ENCODE measurements at places on chromosomes 5 and 9.

GRCh38 chr5:80985600-80986228 is 25.6 kb downstream of the RASGRF2 start:
- no peak for DNase-seq

DNA sequence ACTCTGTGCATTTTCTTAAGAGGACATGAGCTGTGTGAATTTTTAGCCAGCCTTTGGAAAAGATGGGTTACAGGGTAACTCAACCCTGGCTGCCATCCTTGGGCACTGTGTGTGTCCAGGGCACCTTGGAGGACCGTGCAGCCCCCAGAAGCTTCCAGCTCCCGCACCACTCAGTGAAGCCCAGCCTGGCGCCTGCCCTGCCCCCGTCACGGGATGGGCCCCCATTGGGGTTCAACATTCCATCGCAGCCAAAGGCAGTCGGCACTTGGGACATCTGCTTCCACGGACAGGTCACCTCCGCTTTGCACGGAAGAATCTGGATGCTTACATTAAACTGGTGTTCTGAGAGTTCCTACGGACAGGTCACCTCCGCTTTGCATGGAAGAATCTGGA is 1.9 kb upstream of the SLC6A18 start:
- DNase-seq = no peak

DNA sequence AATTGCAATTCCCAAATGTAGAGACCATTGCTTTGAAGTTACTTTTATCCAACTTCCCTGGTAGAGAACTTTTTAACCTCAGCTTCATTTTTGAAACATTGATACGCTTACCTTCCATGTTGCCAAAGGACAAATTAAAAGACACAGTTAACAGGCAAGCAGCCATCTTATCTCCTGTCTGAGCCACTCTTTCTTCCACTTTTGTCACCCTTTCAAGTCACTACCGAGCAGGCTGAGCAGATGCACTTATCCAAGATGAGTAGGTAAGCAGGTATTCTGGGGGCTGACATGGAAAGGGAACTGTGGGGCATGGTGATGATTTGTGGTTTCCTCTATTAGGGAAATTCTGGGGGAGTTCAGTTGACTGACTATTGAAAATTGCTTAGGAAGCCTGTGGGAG is 66.7 kb downstream of the DOCK2 start:
- DNase-seq = no peak

- DNase-seq = no peak
Measured at GRCh38 chr9:123821619-123822018, 108.3 kb downstream of the DENND1A start.

GRCh38 chr5:31941151-31941755 is 232.9 kb downstream of the GOLPH3 start:
- no peak for DNase-seq

- no peak for DNase-seq
Measured at GRCh38 chr5:115494570-115495289, 49.8 kb downstream of the FEM1C start.

DNA sequence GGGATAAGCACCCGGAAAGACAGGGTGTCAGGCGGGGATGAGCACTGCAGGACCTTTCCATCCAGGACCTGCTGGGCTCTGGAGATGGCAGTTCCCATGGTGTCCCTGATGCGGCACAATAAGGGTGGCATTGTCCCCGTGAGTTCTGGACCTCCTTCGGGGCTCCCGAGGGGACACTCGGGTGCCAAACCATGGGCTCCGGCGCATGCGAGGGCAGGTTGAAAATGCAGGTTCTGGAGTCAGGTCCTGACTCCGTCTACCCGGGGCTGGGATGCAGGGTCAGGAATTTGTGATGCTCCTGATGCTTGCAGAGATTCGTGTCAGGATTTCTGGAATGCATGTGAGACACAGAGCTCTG is 682 bp downstream of the FCN2 start:
- DNase-seq = no peak

DNA sequence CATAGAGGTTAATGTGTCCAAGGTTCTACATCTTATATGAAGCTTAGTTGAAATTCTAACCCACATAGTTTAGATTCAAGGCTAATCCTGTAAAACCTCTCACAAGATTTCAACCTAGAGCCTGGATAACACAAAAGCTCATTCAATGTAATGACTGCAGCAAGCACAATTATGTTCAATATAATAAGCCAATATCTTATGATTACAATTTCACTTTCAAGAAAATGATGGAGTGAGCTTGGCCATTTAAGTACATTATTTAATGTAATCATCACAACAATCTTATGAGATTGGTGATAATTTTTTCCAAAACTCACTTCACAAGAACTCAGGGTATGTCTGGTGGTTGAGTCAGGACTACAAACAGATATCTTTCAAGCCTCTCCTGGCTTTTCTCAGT is 1140.8 kb upstream of the WWC1 start:
- no peak for DNase-seq

- no peak for DNase-seq
Measured at GRCh38 chr5:5321137-5321536, 101.3 kb upstream of the ICE1 start.

DNA sequence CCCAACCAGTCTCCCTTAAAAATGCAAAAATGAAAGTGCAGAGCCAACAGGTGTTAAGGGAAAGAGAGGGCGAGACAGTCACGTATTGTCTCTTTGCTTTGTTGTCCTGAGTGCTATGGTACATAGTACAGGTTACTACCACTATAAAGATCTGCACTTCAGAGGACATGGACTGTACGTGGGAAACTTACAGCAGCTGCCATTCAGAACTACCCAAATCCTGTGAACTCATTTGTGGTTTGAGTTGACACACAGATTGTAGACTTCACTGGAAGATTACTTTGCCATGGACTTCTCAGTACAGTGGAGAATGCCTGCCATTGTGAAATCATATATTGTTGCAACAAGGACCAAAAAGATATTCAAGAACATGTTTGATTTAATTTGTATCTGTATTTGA is 34.8 kb downstream of the FBXO38 start:
- no peak for DNase-seq

DNA sequence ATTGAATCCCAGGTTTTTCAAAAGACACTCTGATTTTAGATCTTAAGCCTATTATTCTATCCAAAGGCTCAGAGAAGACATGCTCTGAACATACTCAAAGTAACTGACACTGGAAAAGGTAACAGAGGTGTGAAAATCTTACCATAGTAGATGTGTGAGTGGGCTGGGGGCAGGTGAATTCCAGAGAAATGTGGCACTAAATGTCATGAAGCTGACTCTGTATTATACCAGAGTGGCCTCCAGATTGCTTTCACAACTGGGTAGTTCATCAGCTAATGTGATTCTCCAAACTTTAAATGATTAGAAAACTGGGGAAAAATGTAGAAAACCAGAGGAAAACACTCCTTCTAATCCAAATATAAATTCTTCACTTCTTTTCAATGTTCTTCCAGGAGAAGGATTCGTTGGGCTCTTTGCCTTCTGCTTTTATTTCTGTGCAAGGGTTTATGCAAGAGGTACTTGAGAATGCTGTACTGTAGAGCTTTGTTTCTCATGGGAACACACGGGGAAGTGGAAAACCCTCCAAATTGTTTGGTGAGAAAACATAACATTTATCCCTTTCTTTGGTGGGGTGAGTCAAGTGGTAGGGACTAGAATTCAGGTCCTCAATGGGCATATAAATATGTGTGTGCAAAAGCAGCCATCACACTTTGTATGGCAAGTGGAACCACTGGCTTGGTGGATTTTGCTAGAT is at the start of gene SCGB3A2:
Gene SCGB3A2 (plus strand): TSS at position 646 of the 694 bp plus-strand sequence. CDS start 93 bp downstream, outside the sequence.
- DNase-seq = no peak

- no peak for DNase-seq
Measured at GRCh38 chr5:37892586-37892985, 52.7 kb upstream of the GDNF start.

- DNase-seq = no peak
Measured at GRCh38 chr9:122897969-122898368, 7.2 kb downstream of the RC3H2 start.

DNA sequence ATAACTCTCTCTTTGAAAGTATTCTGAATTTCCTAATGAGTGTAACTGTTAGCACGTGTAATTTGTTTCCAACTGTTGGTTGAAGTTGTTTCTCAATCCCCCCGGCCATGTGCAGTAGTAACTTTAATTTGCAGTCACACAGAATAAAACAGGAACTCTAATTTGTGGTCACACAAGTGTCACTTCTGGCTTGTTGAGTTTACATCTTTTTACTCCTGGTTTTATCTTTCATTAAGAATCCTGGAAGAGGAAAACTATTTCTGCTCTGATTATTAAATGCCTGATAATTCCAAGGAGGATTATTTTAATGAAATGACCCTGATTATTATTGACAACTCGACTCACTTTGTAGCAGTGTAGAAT is 1.2 kb downstream of the SCAMP1 start:
- no peak for DNase-seq

DNA sequence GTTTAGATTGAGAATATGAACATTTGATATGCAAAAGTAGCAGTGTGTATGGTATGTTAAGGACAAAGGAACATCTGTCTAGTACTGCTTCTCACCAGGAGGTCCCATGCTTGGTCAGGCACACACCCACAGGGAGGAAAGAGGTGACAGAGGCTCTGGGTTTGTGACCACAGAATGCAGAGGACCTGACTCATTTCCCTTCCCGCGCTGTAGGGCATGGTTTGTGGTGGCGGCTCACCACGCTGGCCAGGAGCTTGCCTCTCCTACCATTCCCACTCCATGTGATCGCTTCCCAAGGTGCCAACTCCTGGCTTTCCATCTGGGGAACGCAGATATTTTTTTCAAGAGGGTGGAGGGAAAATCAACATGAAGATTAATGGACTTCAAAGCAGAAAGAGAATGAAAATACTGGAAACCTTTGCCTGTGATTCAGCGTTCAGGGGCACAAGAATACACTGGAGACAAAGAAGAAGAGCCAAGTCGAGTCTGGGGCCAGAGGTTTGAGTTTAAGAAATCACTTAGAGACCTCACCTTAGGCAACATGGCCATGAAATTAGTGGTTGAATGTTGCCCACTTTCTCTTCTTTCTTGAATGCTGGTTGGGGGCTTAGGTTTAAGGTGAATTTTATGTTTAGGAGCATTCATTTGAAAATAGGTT is 477.8 kb downstream of the CCDC171 start:
- no peak for DNase-seq

- peak; percentile 49 for DNase-seq
Measured at GRCh38 chr5:157689942-157690689, 18.8 kb downstream of the C5orf52 start.

GRCh38 chr9:127694890-127695720 is 11.7 kb upstream of the CFAP157 start:
- DNase-seq = no peak

- no peak for DNase-seq
Measured at GRCh38 chr9:109307380-109308240, 13.2 kb downstream of the EPB41L4B start.

GRCh38 chr9:4157584-4158499 is 142.0 kb downstream of the GLIS3 start:
- DNase-seq = no peak

- DNase-seq = no peak
Measured at GRCh38 chr5:16883176-16883575, 52.9 kb downstream of the MYO10 start.

GRCh38 chr5:10235350-10235749 is 14.3 kb downstream of the ATPSCKMT start:
- no peak for DNase-seq

DNA sequence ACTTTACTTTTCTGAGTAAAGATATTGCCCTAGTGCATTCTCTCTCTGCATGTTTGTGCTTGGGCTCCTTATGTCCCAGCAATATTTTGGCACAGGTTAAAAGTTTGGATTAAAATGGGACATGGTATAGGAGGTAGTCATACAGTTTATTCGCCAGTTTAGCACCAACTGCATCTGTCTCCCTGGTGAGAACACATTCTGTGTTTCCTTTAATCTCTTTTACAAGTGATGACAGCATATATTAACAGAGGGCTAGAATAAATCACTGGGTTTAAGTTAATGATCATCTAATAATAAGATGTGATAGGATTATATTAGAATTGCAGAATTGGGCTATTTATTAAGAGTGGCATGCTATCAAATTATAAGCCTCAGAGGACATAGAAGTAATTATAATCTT is 550.1 kb downstream of the LRRC70 start:
- no peak for DNase-seq

DNA sequence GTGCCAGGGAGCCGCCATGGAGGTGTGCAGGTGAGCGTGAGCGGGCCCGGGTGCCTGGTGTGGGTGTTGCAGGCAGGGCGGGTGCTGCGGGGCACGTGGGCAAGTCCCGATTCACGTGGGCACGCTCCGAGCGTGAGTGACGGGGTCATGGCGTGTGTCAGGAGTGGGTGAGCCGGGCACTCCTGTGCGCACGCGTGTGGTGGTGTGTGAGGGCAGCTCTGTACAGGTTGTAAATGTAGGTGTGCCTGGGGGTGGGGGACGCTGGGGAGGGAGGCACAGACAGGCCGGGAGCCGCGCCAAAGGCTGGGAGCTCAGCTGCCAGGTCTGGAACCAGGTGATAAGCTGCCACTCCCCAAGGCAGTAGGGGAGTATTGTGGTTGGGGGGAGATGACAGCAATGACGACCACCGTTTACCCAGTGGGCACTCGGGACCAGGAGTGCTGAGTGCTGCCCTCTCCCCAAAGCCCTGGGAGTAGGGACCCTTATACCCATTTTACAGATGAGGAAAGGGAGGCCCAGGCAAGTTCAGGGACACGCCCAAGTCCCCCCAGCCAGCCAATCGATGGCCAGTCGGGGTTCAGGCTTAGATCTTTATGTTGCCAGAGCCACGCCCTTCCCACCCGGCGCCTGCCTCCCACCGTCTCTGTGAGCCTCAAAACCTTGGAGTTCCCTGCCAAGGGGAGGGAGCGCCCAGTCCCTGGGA is 9.6 kb downstream of the NCS1 start:
- DNase-seq = no peak

GRCh38 chr5:148791334-148791667 is 35.1 kb upstream of the ADRB2 start:
- DNase-seq = no peak

GRCh38 chr9:97594381-97594921 is 38.7 kb downstream of the TSTD2 start:
- DNase-seq = no peak

DNA sequence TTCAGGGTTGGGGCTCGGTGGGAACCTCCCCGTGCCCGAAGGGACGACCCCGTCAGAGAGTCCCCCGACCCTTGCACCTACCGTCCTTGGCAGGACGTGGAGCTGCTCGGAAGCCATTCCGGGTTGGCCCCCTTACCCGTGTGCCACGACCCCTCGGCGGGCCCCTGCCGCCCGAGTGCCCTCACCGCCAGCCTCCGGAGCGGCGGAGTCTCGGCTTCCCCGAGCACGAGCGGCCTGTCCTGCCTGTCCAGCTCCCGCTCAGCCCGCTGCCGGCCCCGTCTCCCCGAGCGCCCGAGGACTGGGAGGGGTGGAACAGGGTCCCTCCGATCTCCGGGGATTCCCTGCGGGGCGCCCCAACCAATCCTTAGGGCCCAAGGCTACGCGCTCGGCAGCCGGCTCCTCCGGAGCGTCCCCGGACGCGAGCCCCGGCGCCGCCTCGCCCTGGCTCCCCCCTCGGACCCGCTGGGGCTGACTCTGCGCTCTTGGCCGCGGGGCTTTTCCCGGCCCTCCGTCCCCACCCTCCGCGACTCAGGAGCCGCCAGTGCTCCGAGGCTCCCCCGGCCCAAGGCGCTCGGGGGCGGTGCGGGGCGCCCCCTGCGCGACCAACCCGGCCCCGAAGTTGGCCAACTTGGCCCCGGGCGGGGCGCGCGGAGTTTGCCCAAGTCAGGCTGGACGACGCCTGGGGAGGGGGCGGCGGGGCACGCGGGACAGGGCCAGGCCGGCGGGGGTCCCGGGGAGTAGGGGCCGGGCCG is 654 bp downstream of the ADAMTS2 start:
- no peak for DNase-seq

- no peak for DNase-seq
Measured at GRCh38 chr9:37036776-37037502, 2.9 kb upstream of the PAX5 start.
